Left lobe of liver (tissue), 2 donors: ENCODE measurements at places on chromosomes 5 and 9. TPM values are rescaled to one million over a fixed set of nuclear protein-coding genes. Genes with fewer than 3 reads are reported as not detected.

The CAMK4 gene
- 2.7 TPM for total RNA-seq

- no peak for DNase-seq
Measured at GRCh38 chr5:140038373-140038957, 4.6 kb downstream of the NRG2 start.

DNA sequence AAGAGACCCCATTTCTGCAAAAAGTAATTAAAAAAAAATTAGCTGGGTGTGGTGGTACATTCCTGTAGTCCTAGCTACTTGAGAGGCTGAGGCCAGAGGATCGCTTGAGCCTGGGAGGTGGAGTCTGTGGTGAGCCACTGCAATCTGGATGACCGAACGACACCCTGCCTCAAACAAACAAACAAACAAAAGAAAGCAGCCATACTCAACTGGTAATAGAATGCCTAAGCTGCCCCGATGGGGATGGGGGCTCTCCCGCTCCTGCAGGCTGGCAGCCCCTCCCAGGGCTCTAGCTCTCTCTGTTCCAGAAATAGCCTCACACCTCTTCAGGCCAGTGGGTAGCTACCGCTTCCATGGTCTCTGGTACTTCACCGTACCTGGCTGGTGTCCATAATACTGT, 241.8 kb downstream of the FANCC start:
- peak; percentile 35 for DNase-seq

DNA sequence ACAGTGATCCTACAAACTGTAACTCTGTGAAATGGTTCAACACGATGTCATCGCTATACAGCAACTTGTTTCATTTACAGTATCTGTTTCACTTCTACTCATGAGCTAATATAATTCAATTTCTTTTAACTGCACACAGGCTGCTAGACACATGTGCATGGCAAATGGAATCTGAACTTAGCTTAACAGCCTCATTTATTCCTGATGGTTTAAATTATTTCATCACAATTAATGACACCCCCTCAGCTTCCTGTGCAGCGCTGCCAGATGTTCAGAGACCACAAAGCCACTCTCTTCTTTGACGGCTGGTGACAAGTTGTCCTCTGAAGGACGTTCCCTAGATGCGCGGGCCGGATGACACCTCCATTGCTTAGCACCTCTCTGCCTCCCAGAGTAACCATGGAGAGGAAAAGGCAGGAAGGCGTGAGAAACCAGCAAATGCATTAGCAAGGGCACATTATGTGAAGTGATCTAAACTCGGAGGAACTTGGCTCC, 191.1 kb downstream of the BNC2 start:
- DNase-seq, result no peak

DNA sequence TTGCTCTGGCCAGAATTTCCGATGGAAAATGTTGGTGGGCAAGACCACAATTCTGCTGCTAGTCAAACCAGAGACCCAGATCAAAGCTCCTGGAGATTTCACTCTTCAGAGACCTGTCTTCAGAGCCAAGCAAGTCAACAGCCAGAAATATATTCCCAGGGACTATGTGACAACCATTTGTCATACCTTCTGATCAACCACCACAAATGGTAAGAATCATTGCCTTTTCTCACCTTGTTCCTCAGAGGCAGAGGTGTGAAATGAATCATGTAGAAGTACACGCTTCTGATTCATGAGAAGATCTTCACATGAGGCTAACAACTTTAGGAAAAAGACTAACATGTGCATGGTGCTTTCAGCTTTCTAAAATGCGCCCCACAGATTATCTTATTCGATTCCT, 53.5 kb downstream of the SUSD1 start:
- no peak for DNase-seq

DNA sequence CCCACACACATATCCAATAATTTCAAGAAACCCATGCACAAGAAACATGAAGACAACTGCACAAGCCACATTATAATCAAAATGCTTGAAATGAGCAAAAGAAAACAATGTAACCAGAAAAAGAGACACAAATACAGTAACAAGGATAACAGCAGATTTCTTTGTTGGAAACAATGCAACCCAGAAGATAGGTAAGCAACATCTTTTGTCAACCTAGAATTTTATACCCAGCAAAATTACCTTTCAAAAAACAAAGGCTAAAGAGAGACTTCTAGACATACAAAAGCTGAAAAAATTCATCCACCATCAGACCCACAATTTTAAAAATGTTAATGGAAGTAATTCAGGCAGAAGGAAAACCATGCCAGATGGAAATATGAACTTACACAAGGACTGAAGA, 5.0 kb upstream of the COL23A1 start:
- DNase-seq, result no peak

The CYLC2 gene
- not detected for total RNA-seq

DNA sequence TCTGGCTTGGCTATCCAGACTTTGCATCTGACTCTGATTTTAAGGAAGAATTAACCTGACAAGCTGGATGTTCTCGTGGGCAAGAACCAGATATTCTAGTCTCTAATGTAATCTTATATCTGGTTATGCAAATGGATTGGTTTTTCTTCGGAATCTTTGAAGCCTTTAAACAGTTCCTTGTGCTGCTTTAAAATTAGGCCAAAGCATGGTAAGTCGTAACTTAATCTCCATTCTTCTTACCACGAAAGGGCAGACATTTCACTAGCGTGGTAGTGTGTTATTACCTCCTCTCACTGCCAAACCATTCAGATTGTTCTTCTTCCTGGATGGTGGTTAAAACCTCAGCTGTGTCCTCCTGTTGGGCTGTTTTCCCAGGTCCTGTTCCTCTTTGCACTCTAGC, 34.1 kb upstream of the TTC23L start:
- DNase-seq, result no peak
